ENCODE measurements at places on chromosomes 2 and 18. TPM values are rescaled to one million over a fixed set of nuclear protein-coding genes. Genes with fewer than 3 reads are reported as not detected.

DNA sequence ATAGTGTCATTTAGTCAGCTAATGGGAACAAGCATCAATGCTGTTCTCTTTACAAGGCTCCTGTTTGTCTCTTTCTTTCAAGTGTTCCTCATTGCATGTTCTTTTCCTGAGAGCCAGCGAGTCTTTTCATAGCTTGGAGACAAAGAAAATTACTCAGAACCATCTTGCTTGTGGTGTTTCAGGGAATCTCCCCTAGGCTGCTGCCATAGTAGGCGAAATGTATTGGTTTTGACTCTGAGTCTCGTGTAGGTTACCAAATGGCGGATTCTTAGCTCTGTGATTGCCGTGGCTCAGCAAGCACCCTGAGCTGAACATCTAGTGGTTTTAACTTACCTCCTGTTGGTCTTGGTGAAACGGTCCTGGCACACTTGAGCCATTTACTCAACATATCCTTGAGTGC lies 68.7 kb downstream of the RHBDD1 start:
- no peak overlapping the region for H3K4me3 ChIP-seq
- H3K4me1 ChIP-seq: peaks cover 22% of the 10 kb centered on the region
- H3K36me3 ChIP-seq: peaks cover 6% of the 10 kb centered on the region
- no peak for DNase-seq

DNA sequence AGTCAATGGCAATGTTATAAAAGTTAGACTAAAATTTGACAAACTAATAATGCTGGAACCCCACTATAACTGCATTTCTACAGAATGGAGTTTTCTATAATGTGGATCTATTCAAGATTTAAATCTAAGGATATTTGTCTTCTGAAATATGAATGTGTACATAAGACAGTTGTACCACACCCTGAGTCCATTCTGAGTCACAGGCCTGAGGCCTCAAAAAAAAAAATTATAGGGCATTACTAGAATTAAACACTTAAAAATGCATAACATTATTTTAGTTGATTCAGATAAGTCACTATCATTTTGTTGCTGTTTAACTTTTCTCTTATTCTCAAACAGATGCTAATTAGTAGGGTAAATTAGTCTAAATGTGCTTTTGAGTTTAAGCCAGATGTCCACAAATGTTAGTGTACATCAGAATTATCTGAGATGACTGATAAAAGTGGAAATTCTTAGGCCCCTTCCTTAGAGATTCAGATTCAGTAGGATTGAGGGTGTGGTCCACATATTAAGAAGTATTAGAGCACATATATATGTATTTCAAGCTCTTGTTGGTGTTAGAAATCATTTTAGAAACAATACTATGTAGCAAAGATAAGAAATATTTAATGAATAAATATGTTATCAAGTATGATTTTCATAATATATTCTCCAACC lies 42.4 kb upstream of the COL5A2 start:
- no peak for DNase-seq
- peaks cover 3% of the 10 kb centered on the region for H3K4me1 ChIP-seq
- H3K27ac ChIP-seq: no peak overlapping the region
- H3K36me3 ChIP-seq: no peaks in the 10 kb centered on the region
- H3K27me3 ChIP-seq: no peaks in the 10 kb centered on the region

GRCh38 chr2:158004126-158004764 lies 97.4 kb upstream of the UPP2 start:
- peaks cover 24% of the 10 kb centered on the region for H3K27me3 ChIP-seq
- peaks cover 3% of the 10 kb centered on the region for H3K4me1 ChIP-seq
- H3K36me3 ChIP-seq: peaks cover 8% of the 10 kb centered on the region
- no peak overlapping the region for H3K27ac ChIP-seq
- DNase-seq: no peak

DNA sequence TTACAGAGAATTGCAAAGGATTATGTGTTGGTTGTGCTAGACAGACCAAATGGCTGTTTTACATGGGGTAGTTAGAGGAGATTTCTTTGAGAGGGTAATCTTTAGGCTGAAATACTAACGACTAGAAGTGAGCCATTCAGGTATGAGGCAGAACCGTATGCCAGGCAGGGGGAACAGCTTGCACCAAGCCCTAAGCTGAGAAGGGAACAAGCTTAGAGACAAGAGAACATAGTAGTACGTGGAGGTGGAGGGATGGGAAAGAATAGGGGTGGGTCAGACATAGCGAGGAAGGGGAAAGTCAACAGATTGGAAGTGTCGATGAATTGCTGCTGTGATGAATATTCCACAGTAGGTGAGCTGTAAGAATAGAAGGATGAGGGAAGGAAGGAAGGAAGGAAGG lies 20.0 kb upstream of the CRIM1 start:
- H3K4me3 ChIP-seq: no peak overlapping the region
- no peaks in the 10 kb centered on the region for H3K27me3 ChIP-seq
- no peak overlapping the region for H3K27ac ChIP-seq
- no peak for DNase-seq

GRCh38 chr2:12764849-12765605 lies 48.3 kb downstream of the TRIB2 start:
- peaks cover 22% of the 10 kb centered on the region for H3K27me3 ChIP-seq
- no peak overlapping the region for H3K4me3 ChIP-seq
- DNase-seq: no peak
- no peak overlapping the region for H3K27ac ChIP-seq

Gene CFC1
- not detected for total RNA-seq

Gene PLCL1
- total RNA-seq: 24.9 TPM

DNA sequence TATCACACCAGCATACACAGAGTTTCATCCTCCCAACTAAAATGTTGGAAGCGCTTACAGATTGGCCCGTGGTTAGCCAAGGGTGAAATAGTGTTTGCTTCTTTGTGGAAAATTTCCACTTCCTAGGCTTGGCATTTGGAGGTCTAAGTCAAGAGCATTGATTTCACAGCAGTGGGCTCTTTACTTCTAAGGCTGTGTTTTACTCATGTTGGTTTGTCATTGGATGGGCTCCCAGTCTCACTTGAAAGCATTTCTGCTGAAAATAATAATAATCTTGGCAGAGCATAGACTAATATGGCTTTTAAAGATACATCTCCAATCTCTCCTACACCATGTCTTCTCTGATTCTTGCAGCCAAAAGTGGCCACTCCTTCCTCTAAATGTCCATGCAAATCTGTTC lies 82.9 kb downstream of the DYNAP start:
- H3K27ac ChIP-seq: no peak overlapping the region
- DNase-seq: no peak
- H3K4me3 ChIP-seq: no peak overlapping the region
- H3K27me3 ChIP-seq: peaks cover 7% of the 10 kb centered on the region
- no peaks in the 10 kb centered on the region for H3K36me3 ChIP-seq
- no peaks in the 10 kb centered on the region for H3K4me1 ChIP-seq

DNA sequence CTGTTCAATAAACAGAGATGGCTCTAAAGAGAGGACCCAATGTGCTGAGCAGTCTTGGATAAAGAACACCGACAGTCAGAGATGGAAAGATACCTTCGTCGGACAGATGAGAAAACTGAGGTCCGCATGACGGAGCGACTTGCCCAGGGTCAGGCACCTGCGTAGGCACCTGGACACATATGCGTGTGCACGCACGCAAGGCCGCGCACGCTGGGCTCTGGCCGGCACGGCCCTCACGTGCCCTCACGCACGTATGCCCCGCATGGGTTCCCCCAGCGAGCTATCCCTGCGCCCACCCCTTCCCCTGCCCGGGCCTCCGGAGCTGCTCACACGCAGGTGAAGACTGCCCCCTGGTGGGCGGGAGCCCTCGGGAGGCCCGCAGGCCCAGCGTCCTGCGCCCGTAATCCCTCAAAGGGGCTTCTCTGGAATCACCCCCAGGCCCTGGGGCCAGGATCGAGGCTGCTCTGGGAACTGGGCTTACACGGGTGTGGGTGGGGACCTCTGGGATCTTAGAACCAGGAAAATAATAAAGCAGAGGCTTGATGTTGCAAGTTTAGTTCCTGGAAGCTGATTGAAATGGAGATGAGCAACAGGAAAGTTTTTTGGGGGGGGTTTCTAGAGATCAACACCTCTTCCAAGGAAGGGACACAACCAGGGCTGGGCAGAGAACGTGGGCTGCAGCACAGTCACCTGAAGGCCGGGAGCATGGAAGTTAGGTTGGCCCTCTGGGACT lies 246.3 kb downstream of the TNS1 start:
- DNase-seq: peak; percentile 47
- H3K4me1 ChIP-seq: peaks cover 23% of the 10 kb centered on the region
- H3K27ac ChIP-seq: peak overlapping the region; percentile 34
- peak overlapping the region; percentile 63 for H3K4me3 ChIP-seq
- H3K36me3 ChIP-seq: peaks cover 5% of the 10 kb centered on the region

- H3K4me3 ChIP-seq: peak overlapping the region; percentile 75
- DNase-seq: no peak
- H3K27ac ChIP-seq: peak overlapping the region; percentile 98
Observed at GRCh38 chr18:48944634-48945033, 6.1 kb downstream of the SMAD7 start.

DNA sequence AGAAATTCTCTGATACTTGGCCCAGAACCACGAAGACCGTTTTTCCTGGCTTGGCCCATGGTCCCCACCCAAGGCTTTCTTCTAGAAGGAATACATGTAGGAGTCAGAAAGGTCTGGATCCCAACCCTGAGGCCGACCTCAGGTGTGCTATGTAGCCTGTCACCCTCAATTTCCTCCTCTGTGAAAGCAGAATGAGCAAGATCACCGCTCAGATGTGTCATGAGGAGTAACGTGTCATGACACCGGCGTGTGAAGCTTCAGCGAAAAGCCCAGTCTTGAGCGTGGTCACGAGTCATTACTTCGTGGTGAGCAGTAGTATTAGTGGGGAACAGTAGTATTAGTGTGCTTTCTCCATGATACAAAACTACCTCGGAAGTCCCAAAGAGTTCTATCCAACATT lies 103.4 kb downstream of the ALPK2 start:
- peaks cover 37% of the 10 kb centered on the region for H3K27me3 ChIP-seq
- no peak overlapping the region for H3K27ac ChIP-seq
- no peak overlapping the region for H3K4me3 ChIP-seq
- peaks cover 7% of the 10 kb centered on the region for H3K4me1 ChIP-seq
- no peak for DNase-seq

GRCh38 chr18:24461996-24462395 lies 1.6 kb downstream of the HRH4 start:
- peak overlapping the region; percentile 90 for H3K4me3 ChIP-seq
- H3K4me1 ChIP-seq: peaks cover 24% of the 10 kb centered on the region
- no peak for DNase-seq

Measured in T-helper 17 cell (primary cell).